GM23248 (cell line): ENCODE measurements at places on chromosomes 5 and 9. TPM values are rescaled to one million over a fixed set of nuclear protein-coding genes. Genes with fewer than 3 reads are reported as not detected.
A peak's percentile ranks its signal among the peaks of the same experiment; 100 is the strongest.

DNA sequence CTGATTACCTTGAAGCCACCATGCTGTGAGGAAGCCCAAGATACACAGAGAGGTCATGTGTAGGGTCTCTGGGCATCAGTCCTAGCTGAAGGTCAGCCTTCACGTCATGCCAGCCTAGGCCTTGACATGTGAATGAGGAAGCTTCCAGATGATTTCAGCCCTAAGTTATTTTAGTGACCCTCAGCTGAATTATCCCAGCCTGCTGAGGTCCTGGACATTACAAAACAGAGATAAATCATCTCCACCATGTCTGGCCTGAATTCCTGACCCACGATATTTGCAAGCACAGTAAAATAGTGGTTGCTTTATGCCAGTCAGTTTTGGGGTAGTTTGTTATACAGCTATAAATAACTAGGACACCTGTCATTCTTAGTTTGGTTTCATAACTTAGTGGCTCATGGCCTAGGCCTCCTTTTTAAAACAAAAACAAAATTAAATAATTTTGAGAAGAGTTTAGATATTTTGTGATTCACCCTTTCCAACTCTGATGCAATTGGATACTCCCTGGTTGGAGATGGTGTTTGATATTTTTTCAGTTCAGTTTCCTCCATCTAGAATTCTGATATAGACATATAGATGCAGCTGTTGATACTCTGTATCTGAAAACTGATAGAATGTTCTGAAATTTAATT, 571.3 kb upstream of the CLINT1 start:
- DNase-seq = peak; percentile 45

Gene ODF2
- total RNA-seq = 29.5 and 37.9 TPM in 2 replicates

Gene GARNL3
- 0.13 and 0.43 TPM in 2 replicates for total RNA-seq

DNA sequence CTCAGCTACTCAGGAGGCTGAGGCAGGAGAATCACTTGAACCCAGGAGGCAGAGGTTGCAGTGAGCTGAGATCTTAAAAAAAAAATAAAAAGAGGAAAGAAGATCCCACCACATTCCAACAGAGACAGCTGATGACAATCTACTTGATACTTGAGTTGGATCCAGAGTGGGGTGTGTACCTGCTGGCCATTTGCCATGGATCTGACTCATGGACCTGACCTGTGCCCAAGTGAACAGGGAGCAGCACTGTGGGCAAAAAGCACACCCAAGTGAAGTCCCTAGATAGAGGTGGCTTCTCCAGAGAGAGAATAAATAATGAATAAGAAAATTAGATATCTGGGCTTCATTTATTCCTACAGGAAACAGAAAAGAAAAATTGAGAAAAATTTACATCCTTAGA, 81.2 kb upstream of the MIER3 start:
- DNase-seq = no peak

DNA sequence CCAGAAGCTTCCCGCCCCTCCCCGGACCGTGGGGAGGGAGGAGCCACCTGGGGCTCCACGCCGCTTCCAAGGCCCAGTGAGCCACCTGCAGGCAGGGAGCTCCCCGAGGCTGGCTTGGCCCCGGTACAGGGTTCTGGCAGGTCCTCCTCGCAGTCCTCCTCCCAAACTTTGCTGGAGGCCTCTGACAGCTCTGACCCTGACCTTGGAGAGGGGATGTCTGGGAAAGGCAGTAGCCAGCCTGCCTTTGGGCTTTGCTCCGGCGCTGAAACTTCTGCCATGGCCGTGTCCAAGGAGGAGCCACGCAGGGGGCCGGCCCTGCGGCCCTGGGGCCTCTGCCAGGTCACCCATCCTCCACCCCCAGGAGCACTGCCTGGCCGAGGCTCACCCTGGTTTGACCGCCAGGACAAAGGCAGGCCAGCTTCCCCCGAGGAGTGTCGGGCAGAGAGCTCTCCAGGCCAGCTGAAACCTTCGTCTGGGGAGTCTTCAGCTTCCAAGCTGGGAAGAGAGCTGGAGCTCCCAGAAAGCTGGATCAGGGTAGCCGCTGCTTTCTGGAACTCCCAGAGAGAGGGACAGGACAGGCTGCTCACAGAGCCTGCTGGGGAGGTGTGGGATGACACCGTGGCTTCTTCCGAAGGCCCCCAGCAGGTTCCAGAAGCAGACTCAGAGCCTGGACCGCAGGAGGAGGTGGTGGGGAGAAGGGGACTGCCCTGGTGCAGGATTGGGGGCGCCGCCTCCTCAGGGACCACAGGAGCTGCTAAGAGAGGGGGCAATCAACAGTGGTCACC, 9.0 kb upstream of the QSOX2 start:
- no peak for DNase-seq

- no peak for DNase-seq
Observed at GRCh38 chr5:123561230-123561629, 49.3 kb downstream of the CSNK1G3 start.

GRCh38 chr5:71974165-71974564, 133.1 kb upstream of the MAP1B start:
- DNase-seq = no peak

Gene SLC27A6
- total RNA-seq = 0.32 TPM in 1 of 2 replicates, not detected in the other

- DNase-seq = peak; percentile 39
Observed at GRCh38 chr9:128903871-128904620, 16.7 kb upstream of the PHYHD1 start.

DNA sequence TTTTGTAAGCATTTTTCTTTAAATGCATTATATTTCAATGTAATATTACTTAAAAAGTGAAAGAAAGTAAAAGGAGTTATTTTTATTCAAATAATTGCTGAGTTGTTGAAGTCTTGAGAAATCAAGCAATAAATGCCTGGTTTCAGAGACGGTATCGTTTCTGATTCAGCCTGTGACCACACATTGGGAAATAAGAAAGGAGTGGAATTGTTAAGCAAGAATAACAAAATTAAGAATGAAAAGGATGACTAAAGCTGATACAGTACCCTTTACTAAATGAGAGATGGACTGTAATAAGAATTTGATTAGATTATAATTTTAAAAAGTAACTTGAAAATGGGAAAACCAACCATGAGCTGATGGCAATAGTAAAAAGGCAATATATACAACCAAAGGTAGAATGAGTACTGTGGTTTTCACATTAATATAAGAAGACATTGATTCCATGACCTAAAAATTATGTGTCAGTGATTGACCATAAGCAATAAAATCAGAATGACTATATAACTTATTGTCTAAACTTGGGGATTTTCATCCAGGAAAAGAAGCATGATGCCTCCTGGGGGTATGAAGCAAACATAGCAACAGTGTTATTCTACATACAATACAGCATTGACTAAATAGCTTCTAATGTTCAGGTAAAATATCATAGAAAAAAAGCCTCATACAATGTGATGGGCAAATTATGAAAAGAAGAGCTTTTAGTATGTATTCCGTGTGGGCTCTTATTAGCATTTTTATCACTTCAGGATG, 101.9 kb upstream of the PRDM9 start:
- DNase-seq = peak; percentile 1

Gene ARID3C
- total RNA-seq = 0.11 and 0.38 TPM in 2 replicates

Gene TEX48
- not detected in 2 replicates for total RNA-seq

Gene STING1
- total RNA-seq = 75.0 and 87.8 TPM in 2 replicates

DNA sequence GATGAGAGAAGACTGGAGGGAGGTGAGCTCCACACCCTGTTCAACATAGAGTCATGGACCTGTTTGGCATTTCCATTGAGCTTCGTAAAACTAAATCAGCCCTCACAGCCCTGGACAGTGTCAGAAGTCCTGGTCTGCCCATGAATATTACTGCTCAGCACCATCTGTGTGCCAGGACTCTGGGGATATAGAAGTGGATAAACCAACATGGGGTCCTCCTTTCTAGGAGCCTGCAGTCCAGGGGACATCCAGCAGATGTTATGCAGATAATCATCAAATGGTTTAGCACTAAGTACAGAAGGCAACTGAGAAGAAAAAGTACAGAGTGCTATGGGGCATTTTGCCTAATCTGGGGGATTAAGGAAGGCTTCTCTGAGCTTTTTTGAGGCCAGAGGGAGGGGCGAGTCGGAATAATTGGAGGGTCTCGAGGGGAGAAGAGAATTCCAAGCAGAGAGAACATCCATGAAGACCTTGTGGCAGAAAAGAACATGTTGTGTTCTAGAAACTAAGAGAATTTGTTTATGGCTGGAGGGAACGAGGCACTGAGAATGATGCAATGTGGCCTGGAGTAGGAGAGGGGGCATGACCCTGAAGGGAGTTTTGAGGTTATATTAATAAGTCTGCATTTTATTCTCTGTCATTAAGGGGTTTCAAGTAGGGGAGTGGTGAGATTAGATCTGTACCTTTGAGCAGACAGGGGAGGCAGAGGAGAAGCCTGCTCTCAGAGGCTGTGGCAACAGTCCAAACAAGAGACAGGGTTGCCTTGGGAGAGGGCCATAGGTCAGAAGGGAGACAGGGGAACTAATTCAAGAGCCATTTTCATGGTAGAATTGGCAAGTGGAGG, 63.5 kb upstream of the SLC2A8 start:
- DNase-seq = no peak

DNA sequence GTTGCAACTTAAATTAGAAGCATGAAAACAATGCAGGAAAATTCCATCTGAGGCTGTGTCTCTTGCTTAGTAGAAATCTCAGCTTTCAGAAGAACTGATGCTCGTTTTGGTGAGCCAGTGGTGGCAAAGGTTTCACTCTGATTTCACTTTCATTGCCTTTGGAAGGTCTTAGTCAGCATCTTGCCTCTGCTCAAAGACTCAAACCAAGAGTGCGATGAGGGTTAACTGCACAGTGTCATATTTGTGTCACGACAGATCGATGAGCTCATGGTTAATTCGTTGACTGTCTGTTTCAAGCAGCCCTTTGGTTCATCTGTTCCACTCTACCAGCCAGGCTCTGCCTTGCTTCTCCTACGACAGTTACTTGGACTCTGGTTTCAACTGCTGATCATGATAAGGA, 331.3 kb upstream of the KIF2A start:
- DNase-seq = no peak

Gene CDK7
- total RNA-seq = 48.9 and 60.4 TPM in 2 replicates

Gene PPP3R2
- total RNA-seq = not detected in 2 replicates

GRCh38 chr5:173845321-173845720, 42.8 kb upstream of the CPEB4 start:
- no peak for DNase-seq

DNA sequence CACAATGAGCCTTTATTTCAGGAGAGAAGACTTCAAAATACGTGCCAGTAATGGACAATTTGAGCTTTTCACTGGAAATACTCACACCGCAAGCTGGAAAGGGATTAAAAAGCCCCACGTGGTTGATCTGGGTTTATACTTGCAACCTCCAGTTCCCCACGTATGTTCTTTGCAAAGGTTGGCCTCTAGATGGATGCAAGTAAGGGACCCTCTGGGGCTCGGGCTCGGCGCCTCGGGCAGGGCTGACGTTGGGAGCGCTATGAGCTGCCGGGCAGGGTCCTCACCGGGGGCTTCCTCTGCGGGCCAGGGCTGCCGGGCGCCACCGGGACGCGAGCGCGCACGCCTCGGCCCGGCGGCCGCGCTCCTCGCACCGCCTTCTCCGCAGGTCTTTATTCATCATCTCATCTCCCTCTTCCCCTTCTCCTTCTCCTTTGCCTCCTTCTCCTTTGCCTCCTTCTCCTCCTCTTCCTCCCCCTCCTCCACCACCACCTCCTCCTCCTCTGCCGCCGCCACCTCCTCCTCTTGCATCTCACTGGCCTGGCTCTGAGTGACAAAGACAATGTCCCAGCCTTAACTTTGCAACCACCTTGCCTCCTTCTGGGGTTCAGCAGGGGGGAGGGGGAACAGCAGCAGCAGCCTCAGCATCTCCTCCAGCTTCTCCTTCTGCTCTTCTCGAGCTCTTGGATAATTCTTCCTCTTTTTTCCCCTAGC, 701 bp upstream of the ZNF462 start:
- DNase-seq = peak; percentile 55

GRCh38 chr9:22401671-22402070, 45.0 kb upstream of the DMRTA1 start:
- no peak for DNase-seq

DNA sequence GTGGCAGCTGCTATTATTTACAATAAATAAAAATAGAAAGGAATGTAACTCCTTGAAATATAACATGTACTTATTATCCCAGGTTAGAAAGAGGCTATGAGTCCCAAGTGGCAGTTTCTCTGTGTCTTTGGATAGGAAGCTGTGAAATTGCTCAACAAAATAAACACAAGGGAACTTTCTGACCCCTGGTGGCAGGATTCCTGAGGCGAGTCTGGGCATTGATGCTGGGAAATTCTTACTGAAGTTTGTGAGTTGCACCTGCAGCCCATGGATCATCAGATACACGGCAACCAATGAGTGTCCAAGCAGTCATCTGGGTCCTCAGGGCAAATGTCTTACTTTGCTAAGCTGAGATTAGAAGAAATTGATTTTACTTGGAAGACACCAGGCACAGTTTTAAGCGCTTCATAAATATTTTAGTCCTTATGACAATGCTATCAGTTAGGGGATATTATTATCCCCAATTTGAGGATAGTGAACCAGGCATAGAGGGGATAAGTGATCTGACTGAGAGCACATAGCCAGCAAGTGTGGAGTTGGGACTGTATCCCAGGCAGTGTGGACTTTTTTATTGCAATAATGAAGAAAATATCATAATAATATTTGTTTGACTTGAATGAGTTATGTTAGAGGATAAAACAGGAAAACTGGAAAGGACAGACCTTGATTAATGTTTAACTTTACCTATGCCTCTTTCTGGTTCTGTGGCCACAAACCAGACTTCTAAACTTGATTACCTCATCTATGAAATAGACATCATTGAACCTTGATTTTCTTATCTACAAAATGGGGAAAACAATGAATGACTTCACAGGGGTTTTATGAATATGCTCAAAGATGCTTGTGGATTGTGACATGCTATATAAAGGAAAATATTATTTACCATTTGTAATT, 265.5 kb upstream of the ADAMTSL1 start:
- peak; percentile 64 for DNase-seq

Gene ABCA2
- total RNA-seq = 33.2 and 49.4 TPM in 2 replicates

Gene CEL
- total RNA-seq = 0.22 TPM in 1 of 2 replicates, not detected in the other

GRCh38 chr9:79756414-79756813, 184.6 kb downstream of the TLE4 start:
- no peak for DNase-seq

Gene KCNV2
- total RNA-seq = not detected in 2 replicates
